ENCODE measurements at places on chromosomes 16 and 17.

DNA sequence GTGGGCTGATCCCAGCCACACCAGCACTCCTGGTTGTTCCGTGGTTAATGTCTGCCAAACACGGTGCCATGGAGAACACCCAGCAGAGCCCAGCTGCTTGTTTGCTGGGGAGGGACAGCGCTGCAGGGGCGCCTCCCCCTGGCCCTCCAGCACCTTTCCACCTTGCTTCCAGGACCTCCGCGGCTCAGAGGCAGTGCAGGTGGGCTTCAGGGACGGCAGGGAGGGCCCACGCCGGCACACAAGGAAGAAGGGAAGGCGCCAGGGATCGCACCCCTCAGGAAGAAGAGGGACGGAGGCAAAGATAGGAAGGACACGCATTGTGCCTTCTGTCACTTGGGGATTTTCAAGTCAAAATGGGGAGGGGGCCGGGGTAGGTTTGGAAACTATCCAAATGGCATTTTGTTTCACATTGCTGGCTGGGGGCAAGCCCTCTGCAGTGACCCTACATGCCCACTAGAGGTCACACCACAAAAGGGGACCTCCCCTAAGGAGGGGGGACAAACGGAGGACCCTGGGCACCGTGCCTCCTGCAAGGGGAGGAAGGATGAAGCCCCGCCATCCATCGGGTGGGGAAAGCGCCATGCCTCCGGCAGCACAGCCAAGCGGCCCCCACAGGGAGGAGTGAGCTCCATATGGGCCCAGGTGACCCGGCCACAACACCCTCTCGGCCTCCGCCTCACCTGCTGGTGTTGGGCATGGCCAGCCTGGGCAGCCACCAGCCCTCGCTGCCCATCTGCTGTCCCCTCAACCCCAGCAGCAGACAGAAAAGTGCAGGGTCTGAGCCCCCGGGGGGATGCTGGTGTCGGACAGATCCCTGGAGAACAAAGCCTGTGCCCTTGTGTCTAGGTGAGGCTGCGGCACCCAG is 7.5 kb upstream of the C16orf95 start:
- DNase-seq: no peak

- DNase-seq: peak; percentile 97
Observed at GRCh38 chr16:48123104-48123788, 32.5 kb downstream of the ABCC12 start.

- DNase-seq: no peak
Observed at GRCh38 chr17:46950997-46951621, 27.9 kb downstream of the RPRML start.

DNA sequence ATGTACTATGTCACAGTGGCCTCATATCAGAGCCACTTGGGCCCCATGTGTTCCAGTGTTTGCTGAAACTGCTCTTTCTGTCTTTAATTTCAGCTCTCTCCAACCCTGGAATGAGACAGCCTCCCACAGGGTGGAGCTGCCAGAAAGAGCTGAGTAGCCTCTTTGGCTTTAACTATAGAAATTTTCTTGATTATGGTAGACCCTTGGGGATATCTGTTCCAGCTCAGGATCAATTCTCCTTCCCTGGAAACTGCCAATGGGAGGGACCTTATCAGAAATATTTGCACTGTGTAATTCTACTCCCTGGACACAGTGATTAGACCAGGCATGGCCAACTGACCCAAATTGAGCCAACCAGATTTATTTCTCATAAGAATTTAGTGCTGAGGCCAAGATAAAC is 39.0 kb upstream of the KDM8 start:
- DNase-seq: no peak

DNA sequence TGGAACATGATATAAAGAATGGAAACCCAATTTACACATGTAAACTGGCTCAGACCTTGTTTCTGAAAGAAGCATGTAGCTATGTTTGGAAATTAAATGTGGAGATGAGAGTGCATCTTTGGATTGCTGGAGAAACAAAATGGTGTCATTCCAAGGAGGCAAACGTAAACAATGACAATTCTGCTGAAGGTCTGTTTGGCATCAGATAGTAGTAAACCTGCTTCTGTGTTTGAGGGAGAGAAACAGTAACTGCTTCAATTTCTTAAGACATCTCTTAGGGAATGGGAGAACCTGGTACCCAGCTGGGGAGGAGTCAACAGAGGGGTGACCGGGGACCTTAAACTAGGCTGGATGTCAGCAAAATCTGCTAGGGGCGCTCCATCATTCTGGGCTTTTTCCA is 23.5 kb downstream of the GPRC5B start:
- no peak for DNase-seq

GRCh38 chr17:2400877-2401425 is at the start of gene MNT:
MNT (minus strand) TSS chr17:2401060; CDS start chr17:2400712, 348 bp downstream.
- no peak for DNase-seq

DNA sequence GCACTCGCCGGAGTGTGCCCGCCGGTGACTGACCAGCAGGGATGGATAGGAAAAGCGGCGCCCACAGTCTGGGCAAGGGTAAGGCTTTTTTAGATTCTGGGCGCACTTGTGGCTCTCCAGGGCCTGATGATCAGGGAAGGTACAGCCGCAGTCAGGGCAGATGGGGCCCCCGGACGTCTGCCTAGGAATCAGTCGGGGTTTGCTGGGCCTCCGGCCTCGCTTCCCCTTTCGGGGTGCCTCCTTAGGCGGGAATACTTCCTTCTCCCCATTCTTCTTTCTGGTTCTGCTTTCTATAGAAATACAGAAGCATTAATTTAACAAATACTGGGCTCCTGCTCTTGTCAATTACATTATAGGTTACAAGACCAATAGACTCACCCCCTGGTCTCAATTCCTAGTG is 5.0 kb downstream of the ZNF689 start:
- no peak for DNase-seq

DNA sequence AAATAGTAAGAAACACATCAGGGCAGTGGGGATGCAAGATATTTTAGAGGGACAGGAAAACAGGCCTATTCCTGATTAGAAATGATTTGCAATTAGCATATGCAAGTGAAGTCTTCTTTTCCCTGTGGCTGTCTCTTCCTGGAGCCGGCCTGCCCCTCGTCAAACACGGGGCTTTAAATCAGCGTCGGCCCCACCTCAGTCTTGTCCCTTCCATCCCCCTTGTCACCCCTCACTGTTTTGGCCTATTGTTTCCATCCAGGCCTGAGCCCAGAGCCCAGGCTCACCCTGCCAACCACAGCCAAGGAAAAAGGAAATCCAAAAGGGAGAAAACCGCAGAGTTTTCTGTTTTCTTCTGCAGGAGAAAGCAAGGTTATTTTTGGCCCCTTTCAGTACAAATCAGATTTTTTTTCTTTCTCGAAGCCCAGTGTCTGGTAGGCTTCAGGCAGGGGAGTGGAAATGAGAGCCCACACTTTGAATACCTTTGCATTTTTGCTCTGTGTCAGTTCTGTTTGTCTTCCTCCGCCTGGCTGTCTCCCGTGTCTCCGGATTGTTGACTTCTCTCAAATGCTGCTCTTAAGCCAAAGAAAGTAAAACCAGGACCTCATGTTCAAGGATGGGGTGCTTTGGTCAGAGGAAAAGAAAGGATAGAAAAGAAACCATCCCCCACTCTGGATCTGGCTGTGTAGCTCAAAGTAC is 399.9 kb upstream of the CDH11 start:
- no peak for DNase-seq

- no peak for DNase-seq
Observed at GRCh38 chr17:5745111-5745813, 161.0 kb upstream of the NLRP1 start.

DNA sequence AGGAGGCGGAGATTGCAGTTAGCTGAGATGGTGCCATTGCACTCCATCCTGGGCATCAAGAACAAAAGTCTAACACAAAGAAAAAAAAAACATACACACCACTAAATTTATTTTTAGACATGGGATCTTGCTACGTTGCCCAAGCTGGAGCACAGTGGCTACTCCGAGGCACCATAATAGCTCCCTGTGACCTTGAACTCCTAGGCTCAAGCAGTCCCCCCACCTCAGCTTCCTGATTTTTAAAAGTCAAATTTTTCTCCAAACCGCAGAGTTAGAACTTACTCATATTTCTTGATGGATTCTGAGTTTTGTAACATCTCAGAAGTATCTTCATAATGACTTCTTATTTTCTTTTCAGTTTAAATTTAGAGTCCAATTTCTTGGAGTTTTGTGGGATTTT is 3.4 kb downstream of the CMTM4 start:
- DNase-seq: no peak

DNA sequence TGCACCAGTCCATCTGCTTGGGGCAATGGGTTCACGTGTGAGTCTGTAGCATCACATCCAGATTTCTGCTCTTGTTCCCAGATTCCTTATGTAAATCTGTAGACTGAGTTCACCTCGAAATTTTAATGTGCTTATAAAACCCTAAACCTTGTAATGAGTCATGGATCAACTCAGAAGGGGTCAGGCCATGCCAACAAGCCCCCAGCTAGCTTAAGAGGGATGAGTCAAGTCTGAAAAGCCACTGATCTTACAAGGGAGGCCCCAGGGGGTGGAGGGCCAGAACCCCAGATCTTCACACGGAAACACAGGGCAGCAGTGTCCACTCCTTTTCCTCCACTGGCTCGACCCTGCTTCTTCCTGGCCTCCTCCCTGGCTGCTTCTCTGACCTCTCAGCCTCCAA is 399.1 kb upstream of the CDH5 start:
- no peak for DNase-seq

- no peak for DNase-seq
Observed at GRCh38 chr17:34741967-34742366, 162.6 kb downstream of the TMEM132E start.

- DNase-seq: no peak
Observed at GRCh38 chr17:68584581-68585303, 16.4 kb downstream of the FAM20A start.

DNA sequence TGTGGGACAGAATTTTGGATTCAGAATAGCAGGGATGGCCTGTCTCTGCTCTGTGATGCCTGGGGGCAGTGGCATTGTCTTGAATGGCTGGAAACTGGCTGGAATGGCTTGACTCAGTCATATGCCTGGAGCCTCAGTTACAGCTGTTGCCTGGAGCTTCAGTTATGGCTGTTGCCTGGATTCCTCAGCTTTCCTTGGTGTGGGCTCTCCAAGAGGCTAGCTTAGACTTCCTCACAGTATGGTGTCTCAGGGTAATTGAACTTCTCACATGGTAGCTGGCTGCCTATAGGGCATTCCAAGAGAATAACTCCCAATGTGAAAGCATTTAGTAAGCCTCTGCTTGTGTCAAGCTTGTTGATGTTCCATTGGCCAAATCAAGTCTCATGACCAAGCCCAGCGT is 21.1 kb downstream of the KRT23 start:
- no peak for DNase-seq

- no peak for DNase-seq
Observed at GRCh38 chr16:26005336-26005735, 313.6 kb downstream of the HS3ST4 start.

GRCh38 chr16:84822990-84823389 is 3.2 kb downstream of the CRISPLD2 start:
- no peak for DNase-seq

DNA sequence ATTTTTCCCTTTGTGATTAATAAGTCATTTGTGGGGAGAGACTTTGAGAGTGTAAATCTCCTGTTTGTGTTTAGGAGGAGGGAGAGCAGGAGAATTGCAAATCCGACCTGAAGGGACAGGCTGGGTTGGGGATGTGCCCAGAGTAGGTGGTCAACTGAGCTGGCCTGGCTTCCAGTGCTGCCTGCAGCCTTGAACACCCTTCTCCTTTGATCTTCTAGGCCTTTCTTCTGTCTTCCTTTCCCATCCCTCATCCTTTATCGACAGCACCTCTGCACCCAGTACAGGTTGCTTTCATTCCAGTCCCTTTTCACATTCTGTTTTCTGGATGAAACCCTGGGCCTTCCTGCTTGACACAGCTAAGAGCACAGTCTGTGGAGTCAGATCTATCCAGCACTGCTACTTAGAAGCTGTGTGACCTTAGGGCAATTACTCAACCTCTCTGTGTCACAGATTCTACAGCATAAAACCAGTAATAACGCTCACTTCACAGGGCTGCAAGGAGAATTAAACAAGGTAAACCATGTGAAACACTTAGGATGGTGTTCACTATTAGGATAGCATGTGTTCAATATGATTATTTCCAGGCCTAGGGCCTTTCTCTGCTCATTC is 1.0 kb upstream of the CSNK2A2 start:
- DNase-seq: no peak

GRCh38 chr17:60528828-60529227 is 2.8 kb upstream of the APPBP2 start:
- DNase-seq: no peak

- no peak for DNase-seq
Observed at GRCh38 chr17:7064261-7064660, 15.8 kb downstream of the CLEC10A start.

DNA sequence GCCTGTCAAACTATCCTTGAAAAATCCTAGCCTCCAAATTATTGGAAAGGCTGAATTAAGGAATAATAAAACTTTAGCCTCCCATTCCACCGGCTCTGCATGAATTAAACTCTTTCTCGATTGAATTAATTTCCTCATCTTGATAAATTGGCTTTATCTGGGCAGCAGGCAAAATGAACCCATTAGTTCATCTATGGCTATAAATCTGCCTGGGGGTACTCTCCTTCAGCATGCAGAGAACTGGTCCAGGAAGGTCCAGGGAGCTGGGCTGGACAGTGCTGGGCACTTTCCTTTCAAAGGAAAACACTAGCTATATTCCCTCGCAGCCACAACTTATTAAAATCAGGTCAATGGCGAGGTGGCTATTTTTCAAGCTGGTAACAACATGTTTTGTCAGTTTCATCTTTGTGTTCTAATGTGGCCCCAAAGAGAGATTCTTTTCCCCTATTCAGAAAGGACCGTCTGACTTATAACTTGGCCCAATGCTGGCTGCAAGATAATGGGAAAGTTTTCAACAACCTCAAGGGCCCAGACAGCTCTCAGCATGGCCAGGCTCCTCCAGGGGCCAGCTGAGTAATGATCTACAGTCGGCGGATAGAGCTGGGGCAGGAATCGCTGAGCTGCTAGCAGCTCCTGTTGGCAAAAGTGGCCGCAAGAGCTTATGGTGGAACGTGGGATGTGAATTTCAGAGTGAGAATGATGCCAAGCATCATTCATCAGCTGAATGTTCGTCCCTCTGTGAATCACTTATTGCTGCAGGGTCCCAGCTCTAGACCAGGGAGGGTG is 326.9 kb downstream of the SLC39A11 start:
- no peak for DNase-seq

DNA sequence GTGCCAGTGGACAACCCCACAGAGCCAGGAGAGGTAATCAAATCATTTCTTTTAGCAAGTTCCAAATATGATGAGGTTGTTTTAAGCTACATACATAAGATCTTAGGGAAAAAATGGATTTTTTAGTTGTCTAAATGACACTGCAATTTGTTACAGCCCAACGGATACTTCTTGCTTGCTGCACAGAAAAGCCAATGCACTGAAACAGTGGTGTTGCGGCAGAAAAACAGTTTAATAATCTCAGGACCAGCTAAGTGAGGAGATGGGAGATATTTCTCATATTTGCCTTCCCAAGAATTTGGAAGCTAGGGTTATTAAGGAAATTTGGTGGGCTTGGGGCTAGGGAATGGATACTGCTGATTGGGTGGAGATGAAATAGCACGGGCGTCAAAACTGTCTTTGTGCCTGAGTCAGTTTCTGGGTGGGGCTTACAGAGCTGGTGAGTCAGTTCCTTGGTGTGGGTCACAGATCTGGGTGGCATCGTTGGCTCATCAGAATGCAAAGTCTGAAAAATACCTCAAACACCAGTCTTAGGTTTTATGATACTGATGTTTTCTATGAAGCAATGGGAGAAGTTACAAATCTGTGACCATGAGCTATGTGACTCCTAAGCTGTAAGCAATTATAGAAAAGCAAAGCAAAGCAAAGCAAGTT is 255.4 kb downstream of the IRX3 start:
- DNase-seq: no peak

Measured in Panc1 (cell line).